ENCODE measurements at places on chromosomes 7 and 10. TPM values are rescaled to one million over a fixed set of nuclear protein-coding genes. Genes with fewer than 3 reads are reported as not detected.
A peak's percentile ranks its signal among the peaks of the same experiment; 100 is the strongest.

The OR6V1 gene
- not detected for total RNA-seq

The FAM25A gene
- not detected for total RNA-seq

The LIPK gene
- total RNA-seq = not detected

The PRSS2 gene
- total RNA-seq = 64.6 TPM

- no peak for DNase-seq
- H3K36me3 ChIP-seq = no peaks in the 10 kb centered on the region
- no peak overlapping the region for H3K4me3 ChIP-seq
- H3K27me3 ChIP-seq = no peaks in the 10 kb centered on the region
These were observed 295.8 kb upstream of the LRRTM3 start for GRCh38 chr10:66629996-66630395.

DNA sequence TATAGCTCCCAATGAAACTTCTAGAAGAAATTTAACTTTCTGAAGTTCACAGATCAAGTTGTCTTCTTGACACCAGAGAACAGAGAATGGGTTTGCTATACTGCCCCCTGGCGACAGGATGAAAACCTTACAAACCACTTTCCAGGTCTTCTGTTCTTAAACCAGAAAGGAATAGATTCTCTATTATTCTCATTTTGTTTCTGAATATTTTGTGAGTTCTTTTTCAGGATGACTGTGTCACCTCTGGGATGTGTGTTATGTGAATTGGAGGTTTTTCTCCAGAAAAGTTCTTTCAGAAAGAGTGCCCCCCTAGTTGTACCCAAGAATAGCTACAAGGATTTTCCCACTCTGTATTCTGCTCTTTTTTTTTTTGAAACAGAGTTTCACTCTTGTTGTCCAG, 6.3 kb downstream of the IFT22 start:
- DNase-seq = peak; percentile 46
- H3K4me1 ChIP-seq = no peaks in the 10 kb centered on the region
- H3K27ac ChIP-seq = no peak overlapping the region
- peaks cover 4% of the 10 kb centered on the region for H3K36me3 ChIP-seq
- H3K27me3 ChIP-seq = peaks cover 7% of the 10 kb centered on the region
- no peak overlapping the region for H3K4me3 ChIP-seq

The PANK1 gene
- total RNA-seq = 1.4 TPM

The PLXNA4 gene
- total RNA-seq = 2.3 TPM

The BHLHA15 gene
- not detected for total RNA-seq

- no peak overlapping the region for H3K4me3 ChIP-seq
- H3K36me3 ChIP-seq = no peaks in the 10 kb centered on the region
- no peaks in the 10 kb centered on the region for H3K27me3 ChIP-seq
- no peak overlapping the region for H3K27ac ChIP-seq
- no peak for DNase-seq
These were observed 846 bp downstream of the MRLN start for GRCh38 chr10:59752278-59752940.

The MKX gene
- not detected for total RNA-seq

DNA sequence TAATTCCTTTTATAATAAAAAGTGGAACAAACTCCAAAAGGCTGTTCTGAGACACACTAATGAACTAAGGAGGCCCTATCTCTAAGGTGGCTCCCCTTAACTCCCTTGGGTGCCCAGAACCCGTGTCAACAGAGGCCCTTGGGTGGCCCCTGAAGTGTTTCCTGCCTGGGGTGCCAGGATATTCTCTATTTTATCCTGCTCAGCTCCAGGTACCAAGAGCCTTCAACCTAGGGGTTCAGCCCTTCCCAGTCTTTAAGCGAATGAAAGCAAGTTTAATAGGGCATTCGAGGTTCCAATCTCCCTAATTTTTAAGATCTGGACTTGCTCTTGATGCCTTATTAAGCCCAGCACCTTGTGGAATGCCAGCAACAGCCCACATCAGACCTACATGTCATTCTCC, 64.4 kb upstream of the MYO3A start:
- no peak for DNase-seq
- no peak overlapping the region for H3K4me3 ChIP-seq
- no peaks in the 10 kb centered on the region for H3K36me3 ChIP-seq
- no peaks in the 10 kb centered on the region for H3K27me3 ChIP-seq

GRCh38 chr10:48285710-48286109, 11.2 kb upstream of the FRMPD2 start:
- no peak for DNase-seq
- no peaks in the 10 kb centered on the region for H3K4me1 ChIP-seq
- H3K27ac ChIP-seq = no peak overlapping the region

- no peak for DNase-seq
- no peaks in the 10 kb centered on the region for H3K36me3 ChIP-seq
- no peak overlapping the region for H3K4me3 ChIP-seq
- H3K27me3 ChIP-seq = peaks cover 3% of the 10 kb centered on the region
These were observed 3.2 kb downstream of the AGR2 start for GRCh38 chr7:16801579-16801978.

- no peak for DNase-seq
- no peak overlapping the region for H3K4me3 ChIP-seq
- no peaks in the 10 kb centered on the region for H3K4me1 ChIP-seq
These were observed 16.7 kb upstream of the ABCC2 start for GRCh38 chr10:99765672-99766301.

DNA sequence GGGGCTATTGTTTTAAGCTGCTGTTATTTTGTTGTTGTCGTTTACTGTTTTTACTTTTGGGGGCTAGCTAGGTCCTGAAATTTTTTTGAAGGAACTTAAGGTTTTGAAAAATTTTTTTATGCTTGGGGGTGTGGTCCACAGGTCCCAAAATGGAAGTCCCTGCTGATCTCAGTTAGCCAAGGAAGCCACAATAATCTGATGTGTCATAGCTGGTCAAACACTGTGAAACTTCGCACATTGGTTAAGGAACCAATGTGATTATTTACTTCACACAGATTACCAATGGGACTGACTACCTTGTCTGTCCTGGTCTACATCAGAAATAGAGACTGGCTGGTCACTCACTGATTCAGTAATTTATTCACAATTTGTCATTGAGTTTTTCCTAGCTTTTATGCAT, 29.5 kb upstream of the HYCC1 start:
- H3K27me3 ChIP-seq = no peaks in the 10 kb centered on the region
- no peaks in the 10 kb centered on the region for H3K36me3 ChIP-seq
- DNase-seq = no peak
- H3K4me1 ChIP-seq = no peaks in the 10 kb centered on the region

DNA sequence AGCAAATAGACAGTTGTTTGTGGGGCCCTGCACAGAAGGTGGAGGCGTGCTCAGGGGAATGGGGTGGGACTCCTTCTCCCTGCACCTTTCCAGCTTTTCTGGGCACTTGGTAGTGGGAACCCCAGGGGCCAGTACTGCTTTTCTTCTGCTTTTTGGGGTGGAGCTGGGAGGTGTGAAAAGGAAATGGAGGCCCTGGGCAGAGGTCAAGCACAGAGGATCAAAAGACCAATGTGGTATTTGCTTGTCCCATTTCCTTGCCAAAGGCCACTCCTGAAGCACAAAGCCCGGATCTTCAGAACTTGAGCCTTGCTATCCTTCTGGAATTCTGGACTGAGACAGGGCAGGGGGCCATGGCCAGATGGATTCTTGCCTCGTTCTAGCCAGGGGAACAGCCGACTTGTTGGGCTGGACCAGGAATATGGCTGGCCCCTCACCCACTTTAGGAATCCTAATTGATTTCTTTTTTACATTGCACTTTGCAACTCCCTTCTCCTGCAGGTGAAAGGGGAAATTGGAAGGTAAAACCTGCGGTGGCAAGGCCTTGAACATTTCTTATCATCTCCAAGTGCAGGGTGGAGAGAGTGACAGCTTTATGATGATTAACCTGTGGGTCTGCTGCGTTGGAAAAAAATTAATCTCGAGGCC, 26.5 kb downstream of the ADRA2A start:
- H3K27me3 ChIP-seq = peaks cover 23% of the 10 kb centered on the region
- H3K27ac ChIP-seq = no peak overlapping the region
- no peaks in the 10 kb centered on the region for H3K36me3 ChIP-seq
- H3K4me1 ChIP-seq = no peaks in the 10 kb centered on the region

Data from T-cell (primary cell).